ENCODE measurements at places on chromosomes 11 and 22. TPM values are rescaled to one million over a fixed set of nuclear protein-coding genes. Genes with fewer than 3 reads are reported as not detected.

ANGPTL5 gene
- 0.24 TPM for total RNA-seq

FOLR3 gene
- not detected for total RNA-seq

LYVE1 gene
- 52.5 TPM for total RNA-seq

DLG2 gene
- 16.8 TPM for total RNA-seq

MAPK8IP2 gene
- 6.1 TPM for total RNA-seq

SLCO2B1 gene
- 20.9 TPM for total RNA-seq

MIAT gene
- total RNA-seq, result 2.9 TPM

JAML gene
- total RNA-seq, result 8.7 TPM

CLDN5 gene
- total RNA-seq, result 65.7 TPM

FOLR1 gene
- total RNA-seq, result not detected

AP5B1 gene
- total RNA-seq, result 2.4 TPM

DNA sequence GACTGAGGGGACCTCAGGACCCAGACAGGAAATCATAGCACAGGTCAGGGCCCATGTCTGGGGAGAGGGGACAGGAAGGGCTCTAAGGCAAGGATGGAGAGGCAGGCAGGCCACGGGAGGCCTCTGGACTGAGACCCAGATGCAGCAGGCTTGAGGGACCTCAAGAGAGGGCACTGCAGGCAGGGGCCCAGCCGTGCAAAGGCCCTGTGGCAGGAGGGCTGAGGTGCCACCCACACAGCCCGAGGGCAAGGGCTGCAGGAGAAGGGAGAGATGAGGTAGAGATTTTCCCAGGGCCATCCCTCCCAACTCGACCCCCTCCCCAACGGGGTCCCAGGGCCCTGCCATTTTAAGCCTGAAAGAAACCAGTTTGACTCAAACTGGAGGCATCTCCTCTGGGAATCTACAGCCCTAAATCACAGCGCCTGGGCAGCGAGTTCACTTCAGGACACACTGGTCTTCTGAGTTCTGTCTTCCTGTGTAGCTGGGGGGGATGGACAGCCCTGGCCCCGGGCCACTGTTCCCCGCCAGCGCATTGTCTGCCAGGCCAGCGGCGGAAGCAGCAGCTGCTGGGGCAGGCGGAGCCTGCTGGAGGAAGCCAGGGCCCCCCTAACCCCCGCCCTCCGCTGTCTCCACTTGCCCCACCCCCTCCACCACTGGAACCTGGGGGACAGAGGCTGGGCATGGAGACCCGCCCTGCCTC is 20.3 kb upstream of the WNT7B start:
- DNase-seq, result peak; percentile 95

GRCh38 chr22:36860017-36860416 is 789 bp upstream of the NCF4 start:
- DNase-seq, result no peak

- DNase-seq, result no peak
Measured at GRCh38 chr22:23181721-23182308, 1.5 kb downstream of the BCR start.

- no peak for DNase-seq
Measured at GRCh38 chr11:77109236-77110019, 6.8 kb downstream of the OMP start.

DNA sequence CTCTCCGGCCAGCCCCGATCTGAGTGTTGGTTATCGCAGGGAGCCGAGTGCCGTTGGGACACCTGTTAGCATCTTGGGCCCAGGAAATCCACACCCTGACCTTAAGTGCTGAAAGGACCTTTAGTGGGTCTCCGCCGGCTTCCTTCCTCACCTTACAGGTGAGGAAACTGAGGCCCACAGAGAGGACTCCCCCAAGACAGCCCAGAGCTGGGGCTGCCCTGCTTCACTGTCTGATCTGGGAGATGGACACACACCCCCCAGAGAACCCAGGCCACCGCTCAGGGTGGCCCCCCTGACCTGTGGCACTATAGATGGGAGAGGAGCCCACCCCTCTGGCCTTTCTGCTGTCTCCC is 73.6 kb downstream of the FBLN1 start:
- no peak for DNase-seq

- no peak for DNase-seq
Measured at GRCh38 chr11:110631551-110631950, 80.7 kb downstream of the ARHGAP20 start.

- no peak for DNase-seq
Measured at GRCh38 chr11:78752494-78752893, 177.8 kb upstream of the NARS2 start.

- no peak for DNase-seq
Measured at GRCh38 chr22:44930711-44931035, 79.1 kb downstream of the PHF21B start.

DNA sequence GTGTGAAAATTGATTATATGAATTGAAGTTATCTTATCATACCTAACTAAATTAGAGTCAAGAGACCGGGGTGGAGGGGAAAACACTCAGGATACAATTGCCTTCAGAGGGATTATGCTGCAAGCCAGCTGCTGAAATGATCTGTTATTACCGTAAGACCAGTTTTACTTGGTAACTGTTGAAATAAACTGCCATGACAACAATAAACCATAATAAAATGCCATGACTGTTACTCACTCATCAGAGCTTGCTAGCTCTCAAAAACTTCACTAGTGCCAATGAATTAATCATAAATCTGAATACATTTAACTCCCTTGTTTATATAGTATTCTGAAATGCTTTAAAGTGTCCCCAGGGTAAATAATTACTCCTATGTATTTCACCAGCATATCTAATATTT is 68.2 kb downstream of the CASP12 start:
- DNase-seq, result no peak

GRCh38 chr11:122852074-122852795 is 13.9 kb downstream of the CRTAM start:
- no peak for DNase-seq

- DNase-seq, result no peak
Measured at GRCh38 chr11:69890476-69890875, 71.3 kb upstream of the FGF3 start.

DNA sequence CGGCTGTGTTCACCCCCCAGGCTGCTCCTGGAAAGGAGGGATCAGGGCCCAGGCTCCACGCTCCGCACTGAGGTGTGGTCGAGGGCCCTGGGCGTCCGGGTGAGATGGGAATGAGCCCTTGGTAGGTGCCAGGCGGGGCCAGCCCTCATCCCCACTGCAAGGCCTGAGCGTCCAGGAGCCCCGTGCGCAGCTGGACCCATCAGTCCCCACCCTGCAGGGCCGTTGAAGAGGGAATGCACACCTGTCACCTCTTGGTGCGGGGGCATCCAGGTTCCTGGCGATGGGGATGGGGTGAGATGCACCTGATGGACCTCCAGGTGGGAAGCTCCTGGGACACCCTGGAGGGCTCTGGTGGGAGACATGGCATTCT is 72.2 kb downstream of the KCNQ1 start:
- DNase-seq, result peak; percentile 5

GRCh38 chr11:45576461-45577215 is 88.8 kb downstream of the CHST1 start:
- no peak for DNase-seq

DNA sequence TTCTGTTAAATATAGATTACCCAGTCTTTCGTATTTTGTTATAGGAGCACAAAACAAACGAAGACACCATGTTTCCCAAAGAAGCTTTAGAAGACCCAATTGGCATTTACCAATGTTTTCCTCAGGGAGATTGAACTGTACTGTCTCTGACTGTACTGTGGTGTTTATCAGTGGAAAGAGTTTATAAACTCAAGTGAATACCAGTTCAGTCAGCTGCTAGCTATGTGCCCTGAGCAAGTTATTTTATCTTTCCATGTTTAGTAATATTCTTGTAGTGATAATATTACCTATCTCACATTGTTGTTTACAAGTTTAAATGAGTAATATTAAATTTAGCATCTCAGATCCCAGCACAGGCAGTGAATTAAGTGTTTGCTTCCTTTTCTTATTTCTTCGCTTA is 773.2 kb downstream of the KCNA4 start:
- no peak for DNase-seq

GRCh38 chr22:37925330-37925729 is 19.2 kb downstream of the MICALL1 start:
- no peak for DNase-seq

DNA sequence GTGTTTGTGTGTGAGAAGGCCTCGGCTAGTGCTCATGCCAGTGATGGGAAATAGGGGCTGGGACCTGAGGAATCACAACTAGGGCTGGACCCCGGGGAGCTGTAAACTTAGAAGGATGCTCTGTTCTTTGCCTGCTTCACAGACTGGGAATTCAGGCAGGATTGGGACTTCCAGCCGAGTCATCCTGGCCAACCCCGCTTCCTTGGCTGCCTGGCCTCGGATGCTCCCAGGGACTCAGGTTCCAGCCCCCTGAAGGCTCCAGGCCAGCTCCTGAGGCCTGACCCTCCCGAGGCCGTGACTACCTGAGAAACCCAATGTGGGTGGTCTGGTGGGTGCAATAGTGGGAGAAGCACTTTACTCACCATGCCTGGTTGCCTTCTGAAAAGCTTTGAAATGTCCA is 44.7 kb downstream of the IRAG1 start:
- no peak for DNase-seq

DNA sequence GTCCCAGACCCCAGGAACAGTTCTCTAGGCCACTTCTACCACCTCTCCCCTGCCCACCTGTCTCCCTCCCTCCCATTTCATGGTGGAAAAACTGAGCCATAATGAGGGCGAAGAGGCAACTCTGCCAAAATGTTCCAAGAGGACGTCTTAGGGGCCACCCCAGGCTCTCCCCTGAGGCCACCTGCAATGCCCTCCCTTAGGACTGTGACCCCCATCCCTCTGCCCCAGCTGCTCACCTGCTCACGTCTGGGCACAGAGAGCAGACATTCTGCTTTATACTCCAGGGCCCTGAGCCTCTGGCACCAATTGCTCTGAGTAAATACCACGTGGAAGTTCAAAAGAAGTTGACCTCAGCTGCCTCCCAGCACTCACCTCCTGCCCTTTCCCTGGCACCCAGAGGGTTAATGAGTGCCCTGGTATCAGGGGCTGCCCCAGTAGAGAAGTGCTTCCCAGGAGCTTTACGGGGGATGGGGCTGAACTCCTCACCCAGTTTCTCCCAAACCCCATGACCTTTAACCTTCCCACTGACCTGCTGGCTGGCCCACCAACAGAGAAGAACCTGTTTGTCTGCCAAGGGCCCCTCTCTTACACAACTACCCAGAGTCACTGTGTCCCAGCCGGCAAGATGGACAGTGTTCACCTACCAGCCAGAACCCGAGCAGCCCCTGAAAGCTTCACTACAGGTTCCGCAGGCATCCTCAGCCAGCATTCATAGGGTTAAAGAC is 627 bp upstream of the APOA5 start:
- DNase-seq, result no peak

GRCh38 chr11:16876053-16876752 is 137.8 kb downstream of the C11orf58 start:
- no peak for DNase-seq

DNA sequence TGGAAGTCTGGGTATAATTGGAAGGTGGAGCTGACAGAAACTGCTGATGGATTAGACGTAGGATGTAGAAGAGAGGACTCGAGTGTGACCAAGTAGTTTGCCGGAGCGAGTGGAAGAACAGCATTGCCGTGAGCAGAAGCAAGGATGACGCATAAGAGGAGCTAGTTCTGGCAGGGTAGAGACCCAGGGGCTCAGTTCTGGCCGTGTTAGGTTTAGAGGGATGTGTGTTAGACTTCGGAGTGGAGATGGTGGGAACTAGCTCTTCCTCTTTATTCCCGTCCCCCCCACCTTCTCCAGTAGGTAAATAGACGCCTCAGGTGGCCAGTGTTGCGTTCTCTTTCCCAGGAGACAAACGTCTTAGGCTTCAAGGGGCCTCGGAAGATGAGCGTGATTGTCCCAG is 19.1 kb downstream of the TUB start:
- DNase-seq, result no peak

DNA sequence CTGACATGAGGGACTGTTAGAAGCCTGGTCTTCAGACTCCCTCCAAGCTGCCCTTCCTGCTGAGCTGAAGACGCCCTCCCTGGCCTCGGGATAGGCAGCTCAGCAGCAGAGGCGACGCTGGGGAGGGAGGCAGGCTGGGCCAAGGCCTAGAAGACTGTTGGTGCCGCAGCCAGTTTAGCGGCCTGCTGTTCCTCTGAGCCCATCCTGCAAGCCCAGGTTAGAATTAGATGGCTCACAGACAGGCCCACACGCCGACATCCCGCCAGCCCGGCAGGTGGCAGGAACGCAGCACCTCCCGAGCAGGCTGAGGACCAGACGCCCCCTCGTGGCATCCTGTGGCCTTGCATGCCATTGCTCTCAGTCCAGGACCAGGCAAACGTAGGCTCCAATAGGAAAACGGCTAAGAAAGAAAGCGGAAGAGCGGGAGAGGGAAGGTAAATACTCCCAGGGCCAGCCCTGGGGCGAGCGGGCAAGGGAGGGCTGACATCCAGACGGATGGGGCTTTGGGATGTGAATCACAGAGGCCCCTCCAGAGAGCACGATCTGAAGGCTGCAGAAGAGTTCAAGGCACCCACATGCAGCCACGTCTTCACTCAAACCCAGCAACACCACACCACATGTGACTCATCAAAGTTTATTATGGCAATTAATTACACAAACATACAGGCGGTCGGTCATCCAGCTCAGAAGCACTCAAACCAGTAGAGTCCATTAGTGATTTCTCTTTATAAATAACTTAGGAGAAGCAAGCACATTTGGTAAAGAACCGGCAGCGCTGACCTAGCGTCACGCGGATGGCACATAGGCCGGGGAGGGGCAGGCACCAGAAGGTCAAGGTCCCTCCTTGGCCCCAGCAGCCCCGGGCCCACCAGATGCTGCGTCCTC is 27.6 kb downstream of the CD5 start:
- DNase-seq, result peak; percentile 90
